ENCODE measurements at places on chromosomes 7 and 10.

- no peak for DNase-seq
Observed at GRCh38 chr7:2927592-2927991, 83.5 kb upstream of the GNA12 start.

DNA sequence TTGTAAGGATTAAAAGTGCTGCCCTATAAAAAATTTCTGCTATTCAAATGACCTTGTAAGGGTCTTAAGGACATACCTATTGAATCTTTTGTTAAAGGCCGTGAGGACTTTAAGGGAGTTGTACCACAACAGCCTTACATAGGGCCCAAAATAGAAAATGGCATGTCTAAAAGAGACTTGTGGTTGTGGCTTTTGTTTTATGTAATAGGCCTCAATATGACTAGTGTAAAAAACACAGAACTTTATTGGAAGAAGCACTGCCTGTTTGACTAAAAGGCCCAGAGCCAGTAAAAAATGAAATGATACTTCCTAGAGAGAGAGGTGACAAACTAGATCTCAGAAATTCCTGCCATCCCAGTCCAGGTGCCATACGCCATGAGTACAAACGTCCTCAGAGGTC, 286.6 kb downstream of the SEMA3D start:
- DNase-seq: no peak

DNA sequence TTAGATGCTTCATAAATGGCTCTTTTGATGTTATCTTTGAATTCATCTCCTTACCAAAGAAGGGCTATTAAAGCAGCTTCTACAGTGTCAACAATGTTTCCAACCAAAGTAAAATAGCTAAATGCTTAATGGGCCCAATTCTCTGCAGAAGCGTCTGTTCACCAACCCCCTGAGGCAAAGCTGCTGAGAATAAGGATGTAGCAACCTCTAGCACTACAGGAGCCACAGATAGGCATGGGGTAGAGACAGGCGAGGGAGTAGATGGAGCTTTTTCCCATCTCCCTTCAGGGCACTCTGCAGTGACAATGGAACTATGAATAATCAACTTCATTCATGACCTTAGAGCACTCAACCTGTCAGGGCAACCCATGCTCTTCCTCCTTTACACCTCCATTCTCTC, 134.1 kb downstream of the FZD1 start:
- no peak for DNase-seq

DNA sequence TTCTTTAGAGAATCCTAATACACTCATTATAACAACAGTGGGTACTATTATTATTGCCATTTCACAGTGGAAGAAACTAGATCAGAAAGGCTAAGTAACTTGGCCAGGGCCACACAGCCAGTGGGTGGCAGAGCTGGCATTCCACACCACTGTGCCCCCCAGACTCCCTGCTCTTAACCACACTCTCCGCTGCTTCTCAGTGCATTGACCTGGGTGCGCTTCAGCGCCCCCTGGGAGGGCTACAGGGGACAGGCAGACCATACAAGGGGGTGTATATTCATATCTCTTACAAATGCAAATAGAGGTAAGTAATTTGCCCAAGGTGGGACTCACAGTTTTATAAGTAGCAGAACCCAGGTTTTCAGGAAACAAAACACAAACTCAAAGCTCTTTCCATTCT, 77.0 kb upstream of the NMT2 start:
- no peak for DNase-seq

- no peak for DNase-seq
Observed at GRCh38 chr7:27162561-27163287, 2.6 kb downstream of the HOXA9 start.

- no peak for DNase-seq
Observed at GRCh38 chr7:99369767-99370391, 4.7 kb upstream of the ARPC1B start.

DNA sequence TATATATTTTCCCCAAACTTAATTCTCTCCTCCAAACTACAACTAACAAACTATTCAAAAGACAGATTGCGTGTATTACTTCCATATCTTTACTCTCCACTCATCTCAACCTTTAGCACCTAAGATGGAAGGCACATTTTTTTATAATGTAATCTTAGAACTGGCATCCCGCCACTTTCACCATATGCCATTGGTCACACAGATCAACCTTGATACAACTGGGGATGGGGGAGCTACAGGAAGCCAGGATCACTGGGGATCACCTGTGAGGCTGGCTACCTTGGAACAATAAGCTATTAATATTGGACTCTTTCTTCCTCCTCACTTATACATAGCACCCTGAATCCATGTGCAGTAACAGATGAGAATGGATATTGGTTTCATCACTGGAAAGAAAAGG, 469.6 kb upstream of the LRRN3 start:
- no peak for DNase-seq

- DNase-seq: no peak
Observed at GRCh38 chr7:71995111-71995510, 417.0 kb downstream of the CALN1 start.

DNA sequence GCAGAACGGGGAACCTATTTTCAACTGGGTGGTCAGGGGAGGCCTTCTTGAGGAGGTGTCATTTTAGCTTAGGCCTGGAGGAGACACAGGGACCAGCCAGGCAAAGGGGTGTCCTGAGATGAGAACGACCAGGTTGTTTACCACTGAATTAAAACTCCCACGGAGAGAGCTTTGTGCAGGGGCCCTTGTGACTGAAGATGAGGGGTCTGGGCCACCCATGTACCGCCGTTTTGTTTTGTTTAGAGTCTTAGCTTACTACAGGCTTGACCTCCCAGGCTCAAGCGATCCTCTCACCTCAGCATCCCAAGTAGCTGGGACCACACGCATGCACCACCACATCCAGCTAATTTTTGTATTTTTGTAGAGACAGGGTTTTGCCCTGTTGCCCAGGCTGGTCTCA, 80.4 kb downstream of the FAM171A1 start:
- DNase-seq: no peak

- peak; percentile 55 for DNase-seq
Observed at GRCh38 chr7:131107337-131108211, 220.1 kb upstream of the MKLN1 start.

DNA sequence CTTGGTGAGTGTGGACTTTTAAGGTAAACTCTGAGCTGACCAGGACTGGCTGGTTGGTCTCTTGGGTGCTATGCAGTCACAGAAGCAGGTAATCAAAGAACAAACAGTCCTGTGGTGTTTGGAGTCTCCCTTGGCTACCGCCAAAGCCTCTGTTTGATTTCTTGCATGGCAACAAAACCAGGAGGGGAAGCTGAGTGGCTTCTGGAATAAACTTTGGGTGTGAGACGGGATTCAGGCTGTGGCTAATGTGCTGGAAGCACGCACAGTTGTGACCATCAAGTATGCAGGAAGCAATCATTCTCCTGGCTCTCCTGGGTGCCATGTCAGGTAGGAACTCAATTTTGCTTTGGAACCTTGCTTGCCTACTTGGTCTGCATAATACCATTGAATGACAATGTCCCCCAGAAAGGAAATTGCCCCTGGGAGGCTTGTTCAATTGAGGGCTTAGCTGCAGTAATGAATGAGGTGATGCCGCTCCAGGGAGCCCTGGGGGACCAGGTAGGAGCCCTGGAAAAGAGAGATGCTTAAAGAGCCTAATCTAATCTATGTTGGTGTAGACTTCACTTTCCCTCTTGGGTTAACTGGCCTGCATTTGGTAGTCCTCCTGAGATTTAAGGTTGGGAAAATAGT, at the start of gene CDHR3:
Gene CDHR3, plus strand, starts transcription at position 227 of the 630 bp plus-strand sequence. Its CDS starts 55 bp downstream, at position 282.
- no peak for DNase-seq

DNA sequence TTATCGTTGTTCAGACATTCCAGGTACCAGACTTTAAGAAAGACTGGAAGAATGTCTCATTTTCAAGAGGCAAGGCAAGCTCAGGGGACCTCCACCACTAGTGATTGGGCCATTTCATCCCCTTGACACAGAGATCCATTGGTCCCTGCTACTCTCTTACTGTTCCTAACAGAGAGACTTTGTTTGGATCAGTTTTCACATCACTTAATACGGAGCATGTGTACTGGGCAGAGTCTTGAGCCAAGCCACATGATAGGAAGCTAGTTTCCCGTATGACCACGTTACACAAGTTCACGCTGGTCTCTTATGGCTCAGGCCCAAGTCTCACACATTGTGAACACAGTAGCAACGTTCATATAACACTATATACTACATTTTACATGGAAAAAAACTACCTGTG, 269.9 kb downstream of the BAMBI start:
- no peak for DNase-seq

DNA sequence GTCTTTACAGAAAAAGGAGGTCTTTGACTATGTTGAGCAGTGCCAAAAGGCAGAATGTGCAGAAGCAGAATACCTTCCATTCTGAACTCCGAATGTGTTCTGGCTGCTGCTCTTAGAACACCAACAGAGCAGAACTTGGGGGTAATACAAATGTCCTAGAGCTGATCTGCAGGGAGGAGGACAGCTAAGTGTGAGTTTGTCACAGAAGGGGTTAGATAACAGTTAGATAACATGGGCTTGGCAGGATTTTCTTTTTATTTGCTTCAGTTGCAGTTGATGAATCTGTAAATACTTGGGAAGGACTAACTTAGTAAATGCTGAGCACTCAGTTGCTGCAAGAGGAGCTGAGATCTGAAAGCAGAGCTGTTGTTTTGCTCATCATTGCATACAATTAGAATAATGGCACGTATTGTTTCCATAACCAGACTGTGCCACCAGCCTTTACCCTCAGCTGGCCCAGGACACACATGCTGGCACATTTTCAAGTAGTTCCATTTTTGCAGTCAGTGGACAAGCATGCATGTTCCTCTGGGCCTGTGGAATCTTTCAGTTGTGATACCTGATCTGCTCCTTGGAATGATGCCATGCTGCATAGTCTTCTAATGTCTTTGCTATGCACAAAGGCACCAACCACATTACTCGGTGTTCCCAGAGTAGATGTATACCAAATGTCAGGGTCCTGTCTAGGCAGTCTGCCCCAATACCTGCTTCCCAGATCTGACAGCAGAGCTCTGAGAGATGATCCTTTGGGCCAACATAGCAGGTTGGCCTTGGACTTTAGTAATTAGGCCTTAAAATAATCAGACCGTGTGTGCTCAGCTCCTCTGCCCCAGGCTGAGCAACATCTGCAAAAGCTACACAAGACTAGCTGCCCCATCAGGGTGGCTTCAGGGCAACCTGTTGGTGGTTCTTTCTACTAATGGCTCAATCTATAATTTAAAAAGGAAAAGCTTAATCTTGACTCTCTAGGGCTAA, 55.7 kb downstream of the GSDME start:
- no peak for DNase-seq

- no peak for DNase-seq
Observed at GRCh38 chr10:79230328-79230830, 116.9 kb upstream of the PPIF start.

DNA sequence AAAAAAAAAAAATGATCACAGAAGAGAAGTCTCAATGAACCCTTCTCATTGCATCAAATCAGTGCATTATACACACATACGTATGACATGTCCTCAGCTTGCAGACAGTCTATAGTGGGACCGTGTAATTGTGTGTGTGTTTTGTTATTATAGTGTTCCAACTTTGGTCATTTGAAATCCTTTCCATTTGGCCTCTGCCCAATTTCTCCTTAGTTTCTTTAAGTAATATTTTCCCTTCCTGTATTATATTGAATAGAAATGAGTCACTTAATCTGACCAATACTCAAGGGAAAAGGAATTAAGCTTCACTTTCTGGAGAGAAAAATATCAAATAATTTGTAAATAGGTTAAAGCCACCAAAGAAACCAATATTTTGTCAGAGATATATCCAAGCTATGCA, 415.5 kb upstream of the SORCS1 start:
- DNase-seq: no peak

DNA sequence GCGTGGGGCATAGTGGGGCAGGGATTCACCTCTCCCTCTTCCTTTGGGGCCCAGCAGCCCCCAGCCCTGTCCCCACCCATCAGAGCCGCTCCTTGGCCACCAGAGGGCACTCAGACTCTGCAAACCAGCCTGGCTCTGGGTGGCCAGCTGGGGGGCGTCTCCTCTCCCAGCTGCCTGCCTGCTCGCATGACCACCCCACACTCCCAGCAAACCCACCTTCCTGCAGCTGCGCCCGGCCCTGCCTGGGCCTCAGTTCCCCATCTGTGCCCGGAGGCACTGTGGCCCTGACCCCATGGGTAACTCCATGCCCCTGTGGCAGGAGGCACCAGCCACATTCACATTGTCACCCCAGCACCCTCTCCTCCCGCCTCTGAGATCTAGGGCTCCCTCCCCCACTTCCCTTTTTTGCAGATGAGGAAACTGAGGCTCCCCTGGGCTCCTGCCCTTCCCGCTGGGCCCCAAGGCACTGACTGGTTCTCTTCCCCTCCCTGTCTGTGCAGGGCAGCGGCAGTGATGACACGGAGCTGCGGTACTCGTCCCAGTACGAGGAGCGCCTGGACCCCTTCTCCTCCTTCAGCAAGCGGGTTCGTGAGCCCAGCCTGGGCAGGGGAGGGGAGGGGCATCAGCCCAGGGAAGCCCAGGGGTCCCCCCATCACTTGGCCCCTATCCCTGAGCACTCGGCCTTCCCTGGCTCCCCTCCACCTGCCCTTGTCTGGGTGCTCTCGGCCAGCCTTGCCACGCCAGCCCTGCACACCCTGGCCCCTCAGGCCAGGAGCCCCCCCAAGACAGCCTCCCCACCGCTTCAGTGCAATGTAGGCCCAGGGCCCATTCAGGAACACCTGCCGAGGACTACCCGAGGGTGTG, 6.9 kb upstream of the SH2B2 start:
- peak; percentile 47 for DNase-seq

GRCh38 chr7:22477876-22478450, 22.0 kb downstream of the STEAP1B start:
- DNase-seq: no peak

GRCh38 chr7:43395351-43395750, 187.6 kb upstream of the STK17A start:
- no peak for DNase-seq

DNA sequence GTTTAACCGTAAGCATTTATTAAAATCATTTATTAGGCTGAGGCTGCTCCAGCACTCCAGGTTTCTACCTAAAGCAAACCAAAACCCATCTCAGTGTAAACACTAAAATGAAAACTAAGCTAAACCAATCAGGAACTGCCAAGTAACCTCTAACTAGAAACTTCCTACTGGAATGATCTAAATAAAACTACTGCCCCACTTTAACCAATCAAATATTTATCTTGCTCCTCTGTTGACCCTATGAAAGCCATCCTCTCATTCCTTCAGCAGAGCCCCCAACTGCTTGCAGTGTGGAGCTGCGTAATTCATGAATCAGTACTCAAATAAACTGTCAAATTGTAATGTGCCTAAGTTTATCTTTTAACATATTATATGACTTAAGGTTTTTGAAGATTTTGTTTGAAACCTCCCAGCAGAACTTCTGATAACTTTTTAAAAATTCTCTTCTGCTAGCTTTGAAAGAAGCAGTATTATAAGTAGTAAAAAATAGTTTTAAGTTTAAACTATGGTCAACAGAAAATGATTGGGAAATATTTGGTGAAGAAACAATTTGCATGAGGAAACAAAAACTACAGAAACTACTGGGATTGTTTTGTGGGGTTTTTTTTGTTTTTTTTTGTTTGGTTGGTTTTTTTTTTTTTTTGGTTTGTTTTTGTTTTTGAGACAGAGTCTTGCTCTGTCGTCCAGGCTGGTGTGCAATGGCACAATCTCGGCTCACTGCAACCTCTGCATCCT, 47.4 kb downstream of the GPR37 start:
- no peak for DNase-seq

- DNase-seq: no peak
Observed at GRCh38 chr7:85475071-85475470, 288.2 kb upstream of the SEMA3D start.

Data from kidney capillary endothelial cell (primary cell).